ENCODE measurements at places on chromosomes 3 and 15.

GRCh38 chr3:58452176-58452575, 18.5 kb upstream of the PDHB start:
- DNase-seq, result no peak

DNA sequence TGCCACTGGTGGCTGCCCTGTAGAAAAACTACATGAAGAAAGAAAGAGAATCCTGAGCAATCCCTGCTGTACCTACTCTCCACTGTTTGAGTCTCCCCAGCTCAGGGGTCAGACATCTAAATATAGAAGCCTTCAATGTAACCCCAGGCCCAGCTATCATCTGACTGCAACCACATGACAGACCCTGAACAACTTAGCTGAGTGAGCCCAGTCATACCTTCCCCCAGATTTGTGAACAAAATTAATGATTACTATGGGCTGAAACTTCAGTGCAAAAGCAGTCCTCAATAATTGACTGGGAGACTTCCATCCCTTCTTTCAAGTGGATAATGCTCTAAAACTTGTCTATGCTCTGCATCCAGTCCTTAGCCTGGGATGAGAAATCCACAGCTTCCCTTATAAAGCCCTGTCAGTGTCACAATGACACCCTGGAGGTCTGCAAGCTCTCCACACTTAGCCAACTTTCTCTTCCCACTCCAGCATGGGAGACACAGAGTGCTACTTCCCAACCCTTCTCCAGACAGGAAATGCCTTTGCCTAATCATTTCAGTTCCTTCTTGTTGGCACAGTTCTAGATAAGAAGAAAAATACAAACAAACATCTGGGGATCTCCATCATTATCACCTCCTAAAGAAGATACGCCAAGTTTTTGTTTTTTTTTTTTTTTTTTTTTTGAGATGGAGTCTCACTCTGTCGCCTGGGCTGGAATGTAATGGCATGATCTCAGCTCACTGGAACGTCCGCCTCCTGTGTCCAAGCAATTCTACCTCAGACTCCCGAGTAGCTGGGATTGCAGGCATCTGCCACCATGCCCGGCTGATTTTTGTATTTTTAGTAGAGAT, 198.5 kb upstream of the GADL1 start:
- DNase-seq, result no peak

- no peak for DNase-seq
These were observed 9.1 kb downstream of the KCNMB2 start for GRCh38 chr3:178545337-178545736.

GRCh38 chr3:13491206-13491974, 11.3 kb downstream of the HDAC11 start:
- no peak for DNase-seq

DNA sequence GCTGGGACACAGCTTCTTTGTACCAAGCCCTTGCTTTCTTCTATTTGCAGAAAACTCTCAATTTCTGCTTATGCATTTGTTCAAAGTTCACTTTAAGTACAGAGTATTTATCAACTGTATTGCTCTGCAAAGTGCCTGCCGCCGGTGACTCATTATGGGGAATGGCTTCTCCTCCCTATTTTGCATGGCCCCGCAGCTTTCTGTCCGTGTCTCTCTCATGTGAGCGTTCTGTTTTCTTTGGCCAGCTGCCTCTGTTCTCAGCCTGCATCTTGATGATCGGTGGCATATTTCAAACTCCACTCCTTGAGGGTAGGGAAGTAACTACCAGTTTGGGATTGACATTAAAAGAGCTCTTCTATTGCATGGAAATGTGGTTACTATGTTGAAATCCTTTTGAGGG, 28.6 kb upstream of the ST8SIA2 start:
- DNase-seq, result no peak

DNA sequence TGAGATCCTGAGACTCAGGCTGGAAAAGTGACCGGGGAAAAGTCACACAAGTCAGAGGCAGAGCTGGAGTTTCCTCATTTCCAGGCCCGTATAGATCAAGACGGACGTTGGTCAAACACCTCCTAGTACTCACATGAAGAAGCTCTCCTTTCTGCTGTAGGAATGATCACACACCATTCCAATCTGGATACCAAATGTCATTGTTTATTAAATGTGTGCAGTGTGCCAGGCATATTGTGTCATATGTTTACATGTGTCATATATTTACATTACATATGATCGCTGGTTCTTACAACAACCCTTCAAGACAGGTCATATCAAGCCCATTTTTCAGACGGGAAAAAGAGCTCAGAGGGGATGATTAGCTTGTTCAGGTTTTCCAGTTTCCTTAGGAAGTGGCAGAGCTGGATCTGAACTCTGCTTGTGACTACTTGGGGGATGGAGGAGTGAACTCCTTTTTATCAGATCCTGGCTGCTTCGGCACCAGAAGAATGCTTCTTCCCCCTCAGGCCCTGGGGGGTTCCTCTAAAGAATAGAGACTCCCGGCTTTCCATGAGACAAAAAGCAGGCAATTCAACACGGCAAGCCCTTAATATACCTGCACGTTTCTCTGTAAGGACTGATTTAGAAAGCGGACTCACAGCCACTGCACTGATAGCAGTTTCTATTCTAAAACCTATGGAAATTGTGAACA, 41.9 kb downstream of the FAM43A start:
- DNase-seq, result no peak

DNA sequence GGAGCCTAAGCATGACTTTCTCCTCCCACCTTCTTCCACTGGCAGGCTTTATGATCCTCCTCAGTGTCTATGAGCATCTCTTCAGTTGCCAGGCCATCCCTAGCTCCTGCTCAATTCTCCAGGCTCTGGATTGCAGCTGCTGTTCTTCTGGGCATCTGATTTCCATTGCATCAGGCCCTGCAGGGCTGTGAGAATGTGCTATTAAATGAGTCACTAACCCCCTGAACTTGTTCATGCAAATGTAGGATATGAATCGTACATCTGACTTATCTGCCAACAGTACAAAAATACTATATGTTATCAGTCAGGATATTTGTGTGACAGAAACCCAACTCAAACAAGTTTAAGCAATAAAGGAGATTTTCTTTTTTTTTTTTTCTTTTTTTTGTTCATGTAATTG, 11.9 kb downstream of the GPR176 start:
- DNase-seq, result no peak

DNA sequence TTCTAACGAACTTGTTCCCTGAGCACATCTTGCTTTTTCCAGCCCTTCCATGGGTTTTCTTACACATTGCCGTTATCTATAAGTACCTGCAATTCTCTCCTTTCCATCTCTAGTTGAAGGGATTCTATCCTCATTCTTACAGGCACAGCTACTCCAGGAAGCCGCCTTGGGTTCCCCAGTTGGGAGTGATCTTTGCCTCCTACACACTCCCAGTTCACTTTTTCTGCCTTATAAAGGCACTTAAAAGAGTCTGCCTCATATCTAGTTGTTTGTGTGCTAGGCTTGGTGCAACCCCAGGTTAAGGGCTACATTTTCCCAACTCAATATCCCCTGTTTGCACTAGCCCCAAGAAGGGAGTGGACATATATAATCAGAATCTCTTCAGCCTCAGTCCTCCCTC, 44.0 kb upstream of the IREB2 start:
- no peak for DNase-seq

GRCh38 chr3:52813810-52814209, 16.7 kb downstream of the ITIH4 start:
- no peak for DNase-seq

GRCh38 chr15:81407718-81408117, 33.7 kb upstream of the TMC3 start:
- DNase-seq, result no peak

DNA sequence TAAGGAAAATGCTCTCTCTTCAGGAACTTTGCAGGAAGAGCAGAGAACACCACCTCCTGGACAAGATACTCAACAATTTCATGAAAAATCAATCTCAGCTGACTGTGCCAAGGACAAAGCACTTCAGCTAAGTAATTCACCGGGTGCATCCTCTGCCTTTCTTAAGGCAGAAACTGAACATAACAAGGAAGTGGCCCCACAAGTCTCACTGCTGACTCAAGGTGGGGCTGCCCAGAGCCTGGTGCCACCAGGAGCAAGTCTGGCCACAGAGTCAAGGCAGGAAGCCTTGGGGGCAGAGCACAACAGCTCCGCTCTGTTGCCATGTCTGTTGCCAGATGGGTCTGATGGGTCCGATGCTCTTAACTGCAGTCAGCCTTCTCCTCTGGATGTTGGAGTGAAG, 200.5 kb downstream of the AKAP13 start:
- no peak for DNase-seq

- no peak for DNase-seq
These were observed 459.7 kb downstream of the TBL1XR1 start for GRCh38 chr3:176737480-176738110.

GRCh38 chr3:182067423-182067822, 355.7 kb downstream of the SOX2 start:
- DNase-seq, result no peak

DNA sequence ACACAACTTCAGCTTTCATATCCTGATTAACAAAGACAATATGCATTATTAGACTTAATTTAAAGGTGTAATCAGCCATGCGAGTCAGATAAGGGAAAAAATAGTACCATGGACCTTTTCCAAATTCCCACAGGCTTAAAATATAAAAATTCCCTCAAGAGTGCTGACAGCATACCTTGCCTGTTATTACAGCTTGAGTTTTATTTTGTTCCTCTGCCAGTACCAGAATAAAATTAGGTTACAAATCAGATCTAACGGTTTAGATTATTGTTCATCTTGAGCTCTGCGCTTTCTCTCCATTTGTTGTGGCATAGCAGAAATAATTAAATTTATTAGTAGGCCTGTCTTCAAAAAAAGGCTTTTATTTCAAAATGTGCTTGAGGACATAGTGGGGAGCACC, 250.3 kb downstream of the PTPRG start:
- no peak for DNase-seq

DNA sequence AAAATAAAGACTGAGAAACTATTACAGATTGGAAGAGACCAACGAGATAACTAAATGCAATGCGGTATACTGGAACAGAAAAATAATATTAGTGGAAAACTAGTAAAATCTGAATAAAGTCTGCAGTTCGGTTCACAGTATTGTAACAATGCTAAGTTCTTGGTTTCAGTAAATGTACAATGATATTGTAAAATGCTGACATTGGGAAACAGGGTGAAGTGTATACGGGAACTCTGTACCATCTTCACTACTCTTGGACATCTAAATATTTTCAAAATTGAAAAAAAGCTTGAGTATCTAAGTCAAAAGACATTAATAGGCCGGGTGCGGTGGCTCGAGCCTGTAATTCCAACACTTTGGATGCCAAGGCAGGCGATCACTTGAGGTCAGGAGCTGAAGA, 120.9 kb upstream of the KCNMB2 start:
- DNase-seq, result no peak

DNA sequence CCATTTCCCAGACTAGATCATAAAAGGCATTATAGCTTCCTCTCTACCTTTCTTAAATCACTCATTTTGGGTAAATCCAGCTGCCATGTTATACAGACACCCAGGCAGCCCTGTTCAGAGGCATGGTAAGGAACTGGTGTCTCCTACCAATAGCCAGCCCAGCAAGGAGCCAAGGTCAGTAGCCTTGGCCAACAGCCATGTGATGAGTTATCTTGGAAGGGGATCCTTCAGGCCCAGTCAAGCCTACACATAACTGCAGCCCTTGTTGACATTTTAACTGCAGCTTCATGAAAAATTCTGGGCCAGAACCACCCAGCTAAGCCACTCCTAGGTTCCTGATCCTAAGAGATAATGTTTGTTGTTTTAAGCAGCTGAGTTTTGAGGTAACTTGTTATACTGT, 29.0 kb upstream of the ZMAT3 start:
- no peak for DNase-seq

DNA sequence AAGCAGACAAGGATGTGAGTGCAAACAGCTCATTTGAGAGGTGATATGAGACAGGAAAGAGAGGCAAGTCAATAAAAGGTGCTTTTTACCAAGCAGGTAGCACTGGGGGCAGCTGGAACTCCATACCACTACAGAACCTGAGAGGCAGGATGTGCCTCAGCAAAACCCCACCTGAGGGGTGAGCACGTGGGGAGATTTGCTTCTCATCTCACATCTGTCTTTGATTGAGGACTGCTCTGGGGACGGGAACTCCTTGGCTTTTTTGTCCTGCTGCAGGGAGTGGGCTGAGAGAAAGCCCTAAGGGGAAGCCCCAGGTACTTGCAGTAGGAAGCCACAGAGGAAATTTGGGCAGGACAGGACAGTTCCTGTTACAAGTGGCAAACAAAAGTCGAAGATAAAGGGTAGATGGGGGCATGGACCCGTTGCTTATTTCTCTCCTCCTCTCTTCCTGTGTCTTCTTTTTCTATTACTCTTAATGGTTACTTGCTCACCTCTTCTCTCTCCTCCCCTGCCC, 27.1 kb downstream of the CFAP161 start:
- no peak for DNase-seq

DNA sequence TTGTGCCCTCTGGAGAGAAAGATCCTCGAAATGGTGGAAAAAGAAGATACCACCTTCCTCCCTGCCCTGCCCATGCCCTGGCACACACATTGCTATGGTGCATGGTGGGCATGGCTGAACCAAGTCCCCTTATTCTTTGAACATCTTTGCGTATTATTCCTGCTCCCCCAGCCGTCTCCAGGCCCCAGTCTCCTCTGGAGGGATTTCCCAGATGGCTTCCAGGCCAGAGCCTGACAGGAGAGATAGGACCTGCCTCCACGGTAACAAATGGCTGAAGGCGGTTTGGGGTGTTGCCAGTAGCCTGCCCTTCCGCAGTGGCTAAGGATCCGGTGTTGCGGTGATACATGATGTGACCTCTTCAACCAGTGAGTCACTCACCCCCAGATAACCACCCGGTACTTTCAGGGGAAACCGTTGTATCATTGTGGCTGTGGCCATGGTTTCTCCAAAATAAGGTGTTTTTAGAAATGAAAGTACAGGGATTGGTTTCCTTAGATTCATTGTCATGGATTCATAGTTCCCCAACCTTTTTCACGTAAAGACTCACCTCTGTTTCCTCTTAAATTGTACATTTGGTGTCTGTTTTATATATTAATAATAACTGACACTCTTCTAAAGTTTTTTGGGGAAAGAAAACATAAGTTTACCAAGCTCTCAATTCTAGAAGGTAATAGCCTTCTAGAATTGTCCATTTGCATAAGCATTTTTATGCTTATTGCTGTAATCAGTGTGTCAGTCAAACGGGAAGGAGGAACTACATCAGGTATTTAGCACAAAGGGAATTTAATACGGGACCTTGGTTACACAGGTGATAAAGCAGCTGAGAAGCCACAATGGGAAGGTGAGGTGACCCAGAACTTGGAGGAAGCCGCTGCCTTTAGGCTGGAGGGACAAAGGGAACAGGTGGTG, 25.9 kb downstream of the SMAD3 start:
- no peak for DNase-seq

- no peak for DNase-seq
These were observed 185.9 kb downstream of the MEX3B start for GRCh38 chr15:81859737-81860516.

GRCh38 chr3:121482660-121483059, 63.1 kb downstream of the POLQ start:
- DNase-seq, result no peak

DNA sequence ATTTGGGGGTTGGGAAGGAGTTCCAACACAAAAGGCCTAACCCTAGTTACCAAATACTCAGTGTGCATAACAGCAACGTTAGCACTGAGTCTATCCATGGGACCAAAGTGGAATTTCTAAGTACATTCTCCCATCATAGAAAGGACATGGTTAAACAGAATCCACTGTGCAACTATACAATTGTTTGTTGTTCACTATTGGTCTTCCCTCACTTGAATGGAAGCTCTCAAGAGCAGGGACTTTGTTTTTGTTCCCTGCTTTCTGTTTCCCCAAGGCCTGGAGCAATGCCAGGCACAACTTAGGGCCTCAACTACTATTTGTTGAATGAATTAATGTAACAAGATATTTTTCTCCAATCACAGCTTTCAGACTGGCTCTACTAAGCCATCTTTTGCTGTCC, 25.6 kb downstream of the COL8A1 start:
- no peak for DNase-seq

All from neural crest cell (in vitro differentiated cells).